NCI-H1048 (cell line): ENCODE measurements at places on chromosomes 16 and 17.

DNA sequence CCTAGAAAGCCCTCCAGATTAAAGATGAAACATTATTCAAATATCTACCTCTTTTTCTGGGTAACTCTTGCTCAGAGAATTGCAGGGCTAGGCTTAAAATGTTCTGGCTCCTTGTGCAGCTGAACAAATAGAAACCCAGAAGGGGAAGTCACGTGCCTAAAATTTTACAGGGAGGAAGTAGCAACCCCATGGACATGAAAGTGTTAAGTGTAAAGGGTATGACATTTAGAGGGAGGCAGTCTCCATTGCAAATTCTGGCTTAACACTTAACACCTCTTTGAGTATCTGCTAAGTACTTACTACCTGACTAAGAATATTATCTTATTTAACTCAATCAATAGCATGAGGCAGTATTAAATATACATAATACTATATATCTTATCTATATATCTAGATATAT, 376.1 kb upstream of the ERCC4 start:
- no peak for DNase-seq

DNA sequence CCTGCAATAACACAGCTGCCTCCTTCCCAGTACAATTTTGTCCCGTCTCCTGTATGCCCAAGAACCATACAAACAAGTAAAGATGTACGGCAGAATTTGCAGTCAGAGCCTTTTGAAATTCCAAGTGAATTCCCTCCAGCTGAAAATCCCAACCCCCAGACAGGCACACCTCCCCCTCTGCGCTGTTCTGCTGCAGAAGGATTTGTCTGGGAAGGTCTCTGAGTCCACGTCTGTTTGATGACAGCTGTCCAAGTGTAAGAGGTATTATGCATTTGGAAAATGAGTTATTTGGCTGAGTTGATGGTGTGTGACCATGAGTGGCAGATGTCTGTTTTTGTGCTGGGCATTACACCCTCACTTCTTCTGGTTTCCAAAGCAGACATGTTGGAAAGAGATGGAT, 104.9 kb upstream of the HS3ST4 start:
- DNase-seq = no peak

DNA sequence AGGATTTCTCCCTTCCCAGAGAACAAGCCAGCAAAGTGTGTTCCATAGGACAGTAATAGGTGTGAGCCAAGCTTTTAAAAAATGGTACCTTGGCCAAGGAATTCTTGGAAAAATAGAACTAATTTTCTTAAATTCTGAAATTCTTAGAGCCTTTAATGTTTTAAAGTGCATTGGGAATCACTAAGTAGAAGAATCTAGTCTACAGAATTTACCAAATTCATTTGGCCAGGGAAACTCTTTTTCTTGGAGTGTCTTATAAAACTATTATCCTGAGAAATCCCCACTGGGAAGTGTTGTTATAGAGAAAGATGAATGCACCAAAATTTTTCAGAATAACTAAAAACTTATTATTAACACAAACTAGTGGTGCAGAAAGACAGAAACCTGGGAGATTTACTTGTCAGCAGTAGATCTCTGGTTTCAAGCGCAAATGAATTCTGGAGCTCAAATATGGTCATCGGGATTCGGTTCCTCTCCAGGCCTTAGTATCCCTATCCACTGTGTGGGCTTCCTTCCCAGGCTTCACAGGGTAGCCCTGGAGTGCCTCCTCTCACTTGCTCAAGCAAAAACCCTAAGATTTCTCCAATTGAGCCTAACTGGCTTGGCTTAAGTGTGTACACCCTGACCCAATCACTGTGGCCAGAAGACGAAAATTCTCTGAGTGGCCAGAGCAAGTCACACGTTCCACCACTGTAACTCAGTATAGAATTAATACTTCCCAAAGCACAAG, 217.8 kb downstream of the CHD9NB start:
- DNase-seq = no peak

DNA sequence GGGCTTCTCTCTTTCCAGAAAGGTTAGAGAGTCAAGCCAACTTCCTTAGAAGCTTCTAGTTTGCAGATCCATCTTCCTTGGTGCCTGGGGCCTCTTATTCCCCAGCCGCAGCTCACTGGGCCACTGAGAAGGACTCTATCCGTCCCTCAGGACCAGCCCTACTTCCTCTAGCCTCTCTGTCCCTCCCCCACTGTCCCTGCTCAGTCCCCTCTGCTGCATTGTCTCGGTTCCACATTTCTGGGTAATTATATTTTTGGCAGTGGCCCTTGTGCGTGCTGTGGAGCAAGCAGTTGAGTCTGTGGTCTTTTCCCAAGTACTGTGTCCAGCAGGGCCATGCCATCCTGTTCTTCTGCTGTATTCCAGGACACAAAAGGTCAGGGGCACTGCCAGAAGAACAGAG, 17.8 kb downstream of the IRX3 start:
- no peak for DNase-seq

GRCh38 chr16:59252317-59252716, 518.2 kb upstream of the GOT2 start:
- DNase-seq = no peak

DNA sequence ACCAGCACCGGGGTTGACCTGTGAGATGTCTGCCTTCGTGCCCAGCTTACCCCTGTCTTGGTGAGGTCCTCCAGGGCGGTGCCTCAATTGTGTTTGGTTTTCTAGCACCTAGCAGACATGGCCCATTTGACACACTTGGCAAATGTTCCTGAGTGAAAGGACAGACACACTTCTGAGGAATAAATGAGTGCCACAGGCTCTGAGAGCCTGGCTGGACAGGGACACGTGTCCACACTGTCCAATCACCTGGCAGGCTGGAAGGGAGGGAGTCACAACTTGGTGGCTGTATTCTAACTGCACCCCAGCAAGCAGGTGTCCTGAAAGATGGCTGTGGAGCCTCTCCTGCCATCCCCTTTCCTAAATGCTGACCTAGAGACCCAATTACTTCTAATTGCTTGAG, 7.4 kb downstream of the MAP3K14 start:
- no peak for DNase-seq

GRCh38 chr17:7336240-7337175, at the start of gene ACAP1:
Gene ACAP1 (plus strand): TSS chr17:7336529. CDS start chr17:7336735, 206 bp downstream.
- no peak for DNase-seq

- no peak for DNase-seq
Measured at GRCh38 chr16:61842666-61843065, 193.6 kb downstream of the CDH8 start.

GRCh38 chr16:57802341-57803133, at the start of gene KIFC3:
Gene KIFC3 (minus strand): TSS chr16:57802491. CDS start chr16:57798243, 4,248 bp downstream.
- no peak for DNase-seq

GRCh38 chr17:78598013-78598471, 20.8 kb upstream of the DNAH17 start:
- no peak for DNase-seq

- no peak for DNase-seq
Measured at GRCh38 chr17:71635187-71635586, 485.6 kb upstream of the SOX9 start.

DNA sequence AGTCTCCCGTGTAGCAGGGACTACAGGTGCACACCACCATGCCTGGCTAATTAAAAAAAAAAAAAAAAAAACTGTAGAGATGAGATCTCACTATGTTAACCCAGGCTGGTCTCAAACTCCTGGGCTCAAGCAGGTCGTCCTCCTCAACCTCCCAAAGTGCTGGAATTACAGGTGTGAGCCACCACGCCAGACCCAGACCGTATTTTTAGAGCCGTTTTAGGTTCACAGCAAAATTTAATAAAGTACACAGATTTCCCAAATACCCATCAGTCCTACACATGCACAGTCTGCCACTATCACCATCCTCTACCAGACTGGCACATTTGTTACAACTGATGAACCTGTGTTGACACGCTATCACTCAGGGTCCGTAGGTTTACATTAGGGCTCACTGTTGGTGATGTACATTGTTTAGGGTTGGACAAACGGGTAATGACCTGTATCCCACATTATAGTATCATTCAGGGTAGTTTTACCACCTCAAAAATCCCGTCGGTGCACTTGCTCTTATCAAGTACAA, 10.4 kb downstream of the HS3ST3B1 start:
- no peak for DNase-seq

DNA sequence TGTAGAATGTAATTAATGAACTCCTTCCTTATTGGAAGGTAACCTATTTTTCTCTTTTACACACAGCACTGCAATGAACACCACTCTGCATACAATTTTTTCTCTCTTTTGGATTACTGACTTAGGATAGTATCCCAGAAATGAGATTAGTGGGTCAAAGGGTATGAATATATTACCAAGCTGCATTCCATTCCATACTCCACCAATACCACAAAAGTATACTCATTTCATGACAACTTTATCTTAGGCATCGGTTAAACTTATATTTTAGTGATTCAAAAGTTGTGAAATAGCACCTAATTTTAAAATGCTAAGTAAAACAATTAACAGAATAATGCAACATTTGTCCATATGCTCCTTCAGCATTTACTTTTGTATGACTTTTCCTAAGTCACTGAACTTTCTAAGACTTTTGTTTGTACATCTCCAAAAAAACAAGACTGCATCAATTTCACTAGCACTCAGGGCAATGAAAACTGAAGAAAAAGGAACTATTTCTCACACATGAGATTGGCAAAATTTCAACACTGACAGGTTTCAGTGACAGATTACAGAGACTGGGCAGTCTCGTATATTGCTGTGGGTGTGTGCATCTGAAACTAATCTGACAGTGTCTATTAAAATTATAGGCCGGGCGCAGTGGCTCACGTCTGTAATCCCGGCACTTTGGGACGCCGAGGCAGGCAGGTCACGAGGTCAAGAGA, 32.1 kb downstream of the HELZ start:
- no peak for DNase-seq

GRCh38 chr16:61946019-61946418, 90.2 kb downstream of the CDH8 start:
- DNase-seq = no peak

- DNase-seq = no peak
Measured at GRCh38 chr17:50267074-50267841, 7.0 kb upstream of the TMEM92 start.

- DNase-seq = peak; percentile 45
Measured at GRCh38 chr17:39591958-39592954, 15.5 kb downstream of the NEUROD2 start.

DNA sequence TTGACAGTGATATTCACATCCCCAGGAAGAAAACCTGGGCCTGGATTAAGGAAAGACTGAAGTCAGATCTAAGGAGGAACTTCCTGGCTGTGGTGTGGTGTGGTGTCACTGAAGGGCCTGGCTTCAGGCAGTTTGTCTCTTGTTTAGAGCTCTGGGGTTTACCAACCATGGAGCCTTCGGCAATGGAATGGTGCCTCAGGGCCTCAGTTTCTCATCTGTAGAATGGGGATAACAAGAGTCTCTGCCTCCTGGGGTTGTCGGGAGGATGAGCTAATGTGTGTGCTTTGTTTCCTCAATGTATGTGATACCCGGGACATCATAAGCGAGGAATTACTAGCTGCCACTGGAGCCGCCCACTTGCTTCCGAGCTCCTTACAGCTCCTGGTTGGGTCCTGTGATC, 12.7 kb downstream of the WNT3 start:
- DNase-seq = no peak

GRCh38 chr17:77959926-77960521, 1.5 kb downstream of the TNRC6C start:
- no peak for DNase-seq

DNA sequence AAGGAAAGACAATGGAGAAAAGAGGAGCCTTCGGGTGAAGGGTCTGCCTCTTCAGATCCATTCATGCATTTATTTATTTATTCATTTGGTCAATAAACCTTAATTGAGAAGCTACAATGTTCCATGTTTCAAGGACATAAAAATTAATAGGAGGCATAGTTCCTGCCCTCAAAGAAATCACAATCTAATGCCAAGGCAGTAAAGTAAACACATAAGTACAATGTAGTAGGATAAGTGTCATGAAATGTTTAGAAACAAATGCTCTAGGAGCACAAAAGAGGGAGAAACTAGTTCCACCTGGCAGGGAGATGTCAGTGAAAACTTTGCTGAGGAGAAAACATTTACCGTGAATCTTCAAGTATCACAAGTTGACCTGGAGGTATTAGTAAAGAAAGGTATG, 103.5 kb upstream of the NOG start:
- DNase-seq = no peak
